Renal pelvis (tissue), 12 donors: ENCODE measurements at places on chromosomes 1 and 21. TPM values are rescaled to one million over a fixed set of nuclear protein-coding genes. Genes with fewer than 3 reads are reported as not detected.

Gene CFAP107
- polyA plus RNA-seq: 1.2 TPM

Gene CD101
- 2.0 TPM for polyA plus RNA-seq

Gene DPT
- 0.25 TPM for polyA plus RNA-seq

Gene CTTNBP2NL
- polyA plus RNA-seq: 42.3 TPM

Gene SPRR4
- not detected for polyA plus RNA-seq

Gene OR6K3
- 0.06 TPM for polyA plus RNA-seq

Gene RHD
- 2.1 TPM for polyA plus RNA-seq

Gene APCS
- polyA plus RNA-seq: not detected

Gene CSF3R
- polyA plus RNA-seq: 3.1 TPM

Gene FCRL5
- 0.13 TPM for polyA plus RNA-seq

Gene HSPB7
- 4.9 TPM for polyA plus RNA-seq

Gene PLA2G2F
- polyA plus RNA-seq: 0.40 TPM

Gene TEX38
- polyA plus RNA-seq: 0.17 TPM

Gene CASQ2
- polyA plus RNA-seq: 0.97 TPM

Gene C1orf115
- 29.9 TPM for polyA plus RNA-seq

Gene PADI2
- polyA plus RNA-seq: 2.3 TPM

Gene NFIA
- 14.6 TPM for polyA plus RNA-seq

Gene KMO
- polyA plus RNA-seq: 21.3 TPM

Gene CD84
- 0.98 TPM for polyA plus RNA-seq

Gene LIN28A
- polyA plus RNA-seq: 0.04 TPM

Gene FCRL1
- polyA plus RNA-seq: 0.15 TPM

Gene BNIPL
- polyA plus RNA-seq: 1.9 TPM

Gene SNRNP40
- polyA plus RNA-seq: 75.1 TPM

Gene GBP3
- polyA plus RNA-seq: 10.9 TPM

Gene MATN1
- 0.30 TPM for polyA plus RNA-seq

Gene MKNK1
- 42.0 TPM for polyA plus RNA-seq

Gene SH3D21
- 33.1 TPM for polyA plus RNA-seq

Gene LCE3C
- not detected for polyA plus RNA-seq

Gene IL10RB
- polyA plus RNA-seq: 27.6 TPM

Gene TNNI3K
- 1.6 TPM for polyA plus RNA-seq

Gene ZFYVE9
- 31.3 TPM for polyA plus RNA-seq

Gene SDE2
- 20.9 TPM for polyA plus RNA-seq

Gene RAB25
- 55.3 TPM for polyA plus RNA-seq

Gene RIIAD1
- polyA plus RNA-seq: 0.24 TPM

Gene IFNLR1
- polyA plus RNA-seq: 6.1 TPM

Gene ARTN
- 2.4 TPM for polyA plus RNA-seq

Gene SDC3
- polyA plus RNA-seq: 31.3 TPM

Gene TFF2
- polyA plus RNA-seq: 0.13 TPM

Gene OR6N1
- not detected for polyA plus RNA-seq

Gene NBPF6
- not detected for polyA plus RNA-seq

Gene ARHGAP30
- 2.8 TPM for polyA plus RNA-seq

Gene CLEC20A
- 0.36 TPM for polyA plus RNA-seq
